ENCODE measurements at places on chromosomes 7 and 10.

DNA sequence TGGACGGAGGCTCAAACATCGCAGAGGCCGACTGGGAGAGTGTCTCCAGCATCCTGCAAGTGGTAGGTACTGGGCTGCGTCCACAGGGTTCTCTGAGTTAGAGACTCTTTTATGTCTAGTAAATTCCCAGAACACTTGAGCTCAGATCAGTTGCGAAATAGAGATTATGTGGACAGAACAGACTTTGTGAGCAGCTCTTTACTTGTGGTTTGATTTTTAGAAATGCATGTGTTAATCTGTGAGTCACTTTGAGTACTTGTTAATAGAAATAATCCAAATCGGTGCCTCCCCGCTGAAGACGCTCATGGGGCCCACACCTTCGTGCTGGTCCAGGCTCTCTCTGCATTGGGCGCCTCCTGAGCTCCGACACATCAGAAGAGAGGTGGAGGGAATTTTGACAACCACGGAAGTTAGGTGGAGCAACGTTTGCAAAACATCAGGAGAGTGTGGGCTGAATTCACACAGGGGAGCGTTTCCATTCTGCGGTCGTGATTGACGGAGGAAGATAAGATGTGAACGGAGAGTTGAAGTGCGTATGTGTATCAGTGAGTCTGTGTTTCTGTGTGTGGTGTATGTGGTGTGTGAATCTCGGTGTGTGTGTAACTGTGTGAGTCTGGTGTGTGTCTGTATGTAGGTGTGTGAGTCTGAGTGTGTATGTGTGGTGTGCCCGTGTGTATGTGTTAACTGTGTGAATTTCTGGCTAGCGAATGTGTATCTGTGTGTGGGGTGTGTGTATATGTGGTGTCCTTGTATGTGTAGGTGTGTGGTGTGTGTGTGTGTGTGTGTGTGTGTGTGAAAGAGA lies 32.1 kb downstream of the PFKP start:
- no peak for DNase-seq

GRCh38 chr10:88415533-88416130 lies 167.5 kb downstream of the RNLS start:
- no peak for DNase-seq

GRCh38 chr10:16893664-16894063 lies 76.4 kb upstream of the RSU1 start:
- DNase-seq = no peak

GRCh38 chr7:126657599-126658358 lies 595.0 kb downstream of the GRM8 start:
- DNase-seq = no peak

DNA sequence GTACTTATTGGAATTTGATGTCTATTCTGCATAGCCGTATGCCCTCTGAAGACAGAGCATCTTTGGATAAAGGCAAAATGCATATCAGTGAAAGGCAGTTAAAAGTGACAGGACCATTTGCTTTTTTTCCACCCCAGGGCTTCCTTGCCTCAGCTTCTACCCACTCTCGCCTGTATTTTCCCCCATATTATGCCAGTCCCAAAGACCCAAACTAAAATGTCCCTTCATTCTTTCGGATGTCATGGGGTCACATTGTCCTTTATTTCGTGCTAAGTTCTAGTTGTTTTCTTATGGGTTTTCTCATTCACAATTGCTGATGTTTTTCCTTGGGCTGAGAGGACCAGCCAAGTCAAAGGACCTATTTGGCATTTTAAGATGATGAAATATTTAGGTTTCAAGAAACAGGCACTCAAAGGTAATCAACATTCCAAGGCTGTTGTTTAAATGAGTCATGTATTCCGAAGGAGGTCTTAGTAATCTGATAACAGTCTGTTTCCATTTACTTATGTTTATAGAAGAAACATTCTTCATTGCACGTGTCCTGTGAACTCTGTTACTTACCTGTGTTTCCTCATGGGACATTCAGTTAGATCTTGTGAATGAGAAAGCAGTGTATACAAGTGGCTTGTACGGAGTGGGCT lies 74.1 kb downstream of the DNAH11 start:
- no peak for DNase-seq

DNA sequence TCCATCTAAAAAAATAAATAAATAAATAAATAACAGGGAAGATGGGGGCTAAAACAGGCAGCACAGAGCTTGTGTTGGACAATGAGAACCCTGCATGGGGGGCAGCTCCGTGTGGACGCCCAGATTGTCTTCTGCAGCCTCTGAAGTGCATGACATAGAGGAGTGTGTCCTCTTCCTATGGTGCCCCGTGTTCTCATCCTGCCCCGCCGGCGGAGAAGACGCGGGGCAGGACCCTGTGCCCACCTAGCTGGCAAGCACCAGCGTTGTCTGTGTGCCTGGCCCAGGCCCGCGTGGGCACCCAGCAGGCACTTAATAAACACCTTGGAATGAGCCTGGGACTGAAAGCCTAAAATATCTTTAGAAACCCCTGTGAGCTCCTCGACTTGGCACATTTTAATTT lies 88.7 kb upstream of the DNAAF5 start:
- DNase-seq = peak; percentile 32

DNA sequence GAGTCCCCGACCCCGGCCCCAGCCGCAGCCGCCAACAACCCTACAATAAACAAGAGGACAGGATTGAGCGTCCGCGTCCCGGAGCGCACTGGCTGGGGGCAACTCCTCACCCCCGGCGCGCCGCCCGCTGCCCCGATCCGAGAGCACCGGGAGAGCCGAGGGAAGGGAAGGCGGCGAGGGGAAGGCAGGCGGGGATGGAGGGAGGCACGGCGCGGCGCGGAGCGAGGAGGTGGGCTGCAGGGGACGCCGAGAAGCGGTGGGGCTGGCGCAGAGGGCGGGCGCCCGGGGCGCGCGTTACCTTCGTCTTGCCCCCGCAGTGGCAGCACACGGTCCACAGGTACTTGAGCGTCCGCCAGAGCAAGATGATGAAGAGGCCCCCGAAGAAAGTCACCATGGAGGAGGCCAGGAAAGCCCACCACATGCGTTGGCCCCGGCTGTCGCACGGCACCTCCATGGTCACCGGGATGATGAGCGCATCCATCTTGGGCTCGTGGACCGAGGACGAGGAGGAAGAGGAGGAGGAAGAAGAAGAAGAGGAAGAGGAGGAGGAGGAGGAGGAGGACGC lies 559 bp downstream of the KCNMA1 start:
- DNase-seq = peak; percentile 67

DNA sequence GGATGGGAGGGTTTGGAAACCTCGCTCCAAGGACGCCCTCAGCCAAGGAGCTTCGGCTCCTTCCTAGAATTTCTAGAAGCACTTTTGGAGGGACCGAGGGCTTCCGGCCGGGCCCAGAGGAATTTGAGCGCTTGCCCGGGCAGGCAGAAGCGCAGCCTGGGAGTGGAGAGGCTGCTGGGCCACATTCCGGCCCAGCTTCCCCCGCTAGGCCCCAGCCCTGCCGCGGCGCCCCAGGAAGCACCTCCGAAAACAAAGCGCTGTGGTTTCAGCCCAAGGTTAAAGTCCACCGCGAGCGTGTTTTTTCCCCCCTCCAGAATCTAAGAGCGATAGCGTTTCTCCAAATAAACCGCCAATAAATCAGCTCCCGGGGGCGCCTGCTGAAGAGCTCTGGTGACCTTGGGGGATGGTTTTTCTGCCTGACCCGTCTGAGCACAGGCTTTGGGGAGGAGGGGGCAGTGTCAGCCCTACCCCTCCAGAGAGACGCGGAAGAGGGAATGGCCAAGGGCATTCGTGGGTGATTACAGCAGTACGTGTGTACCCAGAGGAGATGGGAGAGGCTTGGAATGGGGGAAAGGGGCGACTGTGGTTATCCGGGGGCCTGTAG lies 5.7 kb upstream of the TNRC18 start:
- DNase-seq = peak; percentile 74

DNA sequence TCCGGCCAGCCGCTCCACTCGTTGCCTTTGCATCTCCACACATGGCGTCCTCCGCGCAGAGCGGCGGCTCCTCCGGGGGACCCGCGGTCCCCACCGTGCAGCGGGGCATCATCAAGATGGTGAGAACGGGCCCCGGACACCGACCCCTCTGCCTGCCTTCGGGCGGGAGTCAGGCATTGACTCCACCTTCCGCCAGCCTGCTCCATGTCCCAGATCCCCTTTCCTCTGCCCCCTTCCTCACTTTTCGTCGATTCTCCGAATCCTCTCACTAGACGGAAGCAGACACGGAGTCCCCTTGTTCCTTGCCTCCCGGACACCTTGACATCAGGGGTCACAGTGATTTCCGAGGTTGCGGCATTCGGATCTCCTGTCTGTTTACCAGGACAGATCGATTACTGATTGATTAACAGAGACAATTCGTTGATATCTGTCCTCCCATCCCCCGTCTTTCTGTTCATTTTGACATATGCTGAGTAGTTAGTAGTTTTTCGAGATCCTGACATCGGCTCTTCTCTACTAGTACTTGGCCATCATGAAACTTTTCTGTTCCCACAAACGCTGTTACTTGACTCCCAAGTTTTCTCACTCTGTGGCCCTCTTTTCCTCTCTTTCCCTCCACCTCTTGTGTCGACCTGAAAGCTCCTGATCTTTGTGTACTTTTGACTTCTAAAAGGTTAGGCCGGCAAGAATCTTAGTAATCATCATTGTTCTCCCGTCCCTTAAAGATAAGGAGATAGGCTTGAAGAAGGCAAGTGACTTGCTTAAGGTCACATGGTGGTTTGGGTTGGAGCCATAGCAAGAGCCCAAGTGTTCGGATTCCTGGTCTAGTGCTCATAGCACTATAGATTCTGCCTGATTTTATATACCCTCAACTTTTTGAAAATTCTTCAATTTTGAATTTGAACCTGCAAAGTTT lies 597 bp downstream of the SND1 start:
- no peak for DNase-seq

DNA sequence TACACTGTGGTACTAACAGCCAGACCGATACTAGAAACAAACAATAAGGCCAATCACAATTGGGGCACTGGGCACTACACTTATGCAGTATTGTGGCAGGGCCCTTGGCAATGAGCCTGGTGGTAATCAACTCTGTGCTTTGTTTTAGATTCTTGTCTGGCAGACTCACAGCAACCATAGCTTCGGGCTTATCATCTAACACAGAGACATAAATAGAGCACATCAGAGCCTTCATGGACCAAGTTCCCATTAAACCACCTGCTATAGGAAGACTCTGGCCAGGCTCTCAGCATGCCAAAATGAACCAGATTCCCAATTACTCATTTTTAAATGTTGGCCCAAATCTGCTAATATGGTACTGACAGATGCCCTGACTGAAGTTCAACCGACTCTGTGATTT lies 218.6 kb downstream of the DGKI start:
- no peak for DNase-seq

- no peak for DNase-seq
Observed at GRCh38 chr7:138449580-138449979, 10.5 kb upstream of the TRIM24 start.

DNA sequence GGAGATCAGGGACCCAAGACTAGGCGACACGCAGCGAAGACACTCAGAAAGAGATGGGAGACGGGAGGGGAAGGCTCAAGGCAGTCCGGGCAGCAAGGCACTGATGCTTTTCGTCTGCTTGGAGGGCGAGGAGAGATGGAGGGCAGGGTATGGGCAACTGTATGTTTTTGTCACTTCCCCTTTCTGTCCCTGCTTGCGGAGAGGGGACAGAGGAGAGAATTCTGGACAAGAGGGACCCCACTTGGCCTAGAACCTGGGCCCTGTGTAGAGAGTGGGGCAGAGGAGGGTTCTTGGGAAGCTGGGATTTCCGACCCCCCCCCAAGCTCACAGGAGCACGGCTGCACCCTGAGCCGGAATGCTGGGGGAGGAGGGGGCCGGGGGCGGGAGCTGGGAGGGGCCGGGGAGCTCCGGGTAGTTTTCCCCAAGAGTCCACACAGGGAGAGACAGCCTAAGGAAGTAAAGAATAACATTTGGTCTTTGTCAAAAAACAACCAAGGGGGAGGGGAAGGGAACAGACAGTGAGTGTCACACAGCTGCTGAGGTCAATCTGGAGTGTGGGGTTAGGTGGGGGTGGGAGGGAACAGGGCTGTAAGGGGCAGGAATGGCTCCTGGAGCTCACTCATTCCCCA lies 1.8 kb downstream of the LRCH4 start:
- no peak for DNase-seq

GRCh38 chr10:30185916-30186315 lies 126.5 kb upstream of the JCAD start:
- DNase-seq = no peak

DNA sequence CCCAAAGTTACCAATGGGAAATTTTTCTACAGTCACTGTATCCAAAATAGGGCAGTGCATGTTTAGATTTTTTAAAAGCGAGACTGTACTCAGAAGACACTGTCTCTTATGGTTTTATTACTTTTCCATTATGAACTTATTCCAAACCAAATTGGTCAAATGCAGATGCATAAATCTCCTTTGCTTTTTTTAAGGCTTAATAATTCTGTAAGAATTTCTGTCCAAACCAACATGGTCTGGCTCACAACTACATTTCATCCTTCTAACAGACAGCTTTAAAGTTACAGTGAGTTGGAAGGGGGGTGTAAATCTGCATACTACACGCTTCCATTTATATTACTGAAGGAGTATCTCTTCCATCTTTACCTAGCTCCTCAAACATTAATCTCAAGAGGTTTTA lies 199.2 kb downstream of the SLC25A13 start:
- DNase-seq = no peak

DNA sequence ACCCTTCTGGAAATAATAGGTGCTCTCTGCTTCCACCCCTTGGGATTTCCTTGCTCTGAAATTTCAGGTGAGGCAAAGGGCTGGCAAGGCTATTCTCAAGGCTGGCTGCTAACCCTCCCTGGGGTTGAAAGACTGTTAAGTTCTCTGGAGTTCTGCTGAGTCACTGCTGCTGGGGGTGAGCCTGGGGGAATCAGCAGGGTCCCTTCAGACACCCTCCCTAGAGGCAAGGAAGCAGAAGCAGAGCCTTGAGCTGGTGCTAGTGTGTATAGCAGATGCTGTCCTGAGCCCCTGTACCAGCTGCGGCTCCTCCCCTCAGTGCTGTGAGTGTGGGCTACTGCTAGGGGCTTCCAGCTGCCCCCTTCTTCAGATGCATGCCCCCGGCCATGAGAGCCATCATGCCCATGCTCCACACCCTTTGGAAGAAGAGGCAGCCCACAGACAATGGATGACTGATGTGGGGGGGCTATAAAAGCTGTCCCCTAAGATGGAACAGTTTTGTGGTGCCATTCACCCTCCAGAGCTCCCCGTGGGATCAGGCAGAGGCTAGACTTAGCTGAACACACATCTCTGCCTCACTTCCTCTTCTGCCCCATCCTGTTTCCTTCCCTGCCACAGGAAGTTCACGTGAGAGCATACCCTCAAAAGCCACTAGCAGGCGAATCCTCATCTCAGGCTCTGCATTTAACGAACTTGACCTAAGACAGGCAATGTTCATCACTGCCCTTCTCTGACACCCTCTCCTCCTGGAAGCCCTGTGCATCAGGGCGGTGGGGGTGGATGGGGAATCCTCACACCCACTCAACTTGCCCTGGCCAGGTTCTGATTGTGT lies 91.8 kb downstream of the SH3PXD2A start:
- no peak for DNase-seq

- DNase-seq = no peak
Observed at GRCh38 chr10:66837990-66838389, 87.8 kb upstream of the LRRTM3 start.

GRCh38 chr7:22931011-22931410 lies 82.9 kb downstream of the HYCC1 start:
- DNase-seq = no peak

All from RWPE2 (cell line).